ENCODE measurements at places on chromosomes 11 and 22.

- no peak for DNase-seq
These were observed 24.1 kb upstream of the PHOX2A start for GRCh38 chr11:72267956-72268617.

DNA sequence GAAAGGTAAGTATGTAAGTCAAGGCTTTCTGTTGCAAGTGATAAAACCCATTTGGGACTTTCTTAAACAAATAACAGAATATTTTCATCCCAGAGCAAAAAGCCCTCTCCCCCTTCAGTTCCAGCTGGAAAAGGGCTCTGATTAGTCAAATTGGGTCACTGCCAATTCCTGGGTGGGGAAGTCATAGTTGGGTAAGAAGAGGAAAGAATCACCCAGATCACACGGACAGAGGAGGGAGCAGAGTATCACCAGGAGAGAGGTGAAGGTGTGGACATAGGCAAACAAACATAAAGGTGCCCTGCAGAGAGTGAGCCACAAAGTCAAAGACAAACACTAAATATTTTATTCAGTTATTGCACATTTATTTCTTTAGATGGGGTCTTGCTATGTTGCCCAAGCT is 36.3 kb upstream of the SORL1 start:
- no peak for DNase-seq

DNA sequence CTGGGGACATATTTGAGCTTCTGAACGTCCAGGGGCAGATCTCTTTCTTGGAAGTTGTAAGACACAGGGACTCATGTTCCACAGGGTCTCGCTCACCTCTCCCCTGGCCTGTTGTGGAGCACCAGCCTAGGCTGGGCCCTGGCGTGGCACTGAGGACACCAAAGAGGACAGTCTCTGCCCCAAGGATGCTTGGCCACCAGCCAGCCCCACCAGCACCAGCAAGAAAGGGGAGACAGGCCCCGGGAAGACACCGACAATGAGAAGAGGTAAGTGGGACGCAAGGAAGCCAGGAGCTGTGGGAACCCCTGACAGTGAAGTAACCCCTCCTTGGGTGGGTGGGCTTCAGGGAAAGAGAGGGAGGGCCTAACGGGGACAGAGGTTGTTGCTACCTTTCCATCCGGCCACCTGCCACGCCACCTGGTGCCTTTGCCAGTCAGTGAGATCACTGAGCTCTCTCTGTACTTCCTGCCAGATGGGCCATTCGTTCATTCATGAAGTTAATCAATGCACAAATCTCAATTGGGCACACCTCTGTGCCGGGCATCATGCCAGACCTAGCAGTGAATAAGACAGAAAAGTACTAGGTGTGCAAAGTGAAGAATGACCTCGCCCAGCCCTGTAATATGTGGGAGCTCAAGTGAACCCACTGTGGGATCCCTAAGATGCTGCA is 11.1 kb downstream of the APOL5 start:
- no peak for DNase-seq

GRCh38 chr11:118918128-118918685 is 7.5 kb downstream of the BCL9L start:
- no peak for DNase-seq

DNA sequence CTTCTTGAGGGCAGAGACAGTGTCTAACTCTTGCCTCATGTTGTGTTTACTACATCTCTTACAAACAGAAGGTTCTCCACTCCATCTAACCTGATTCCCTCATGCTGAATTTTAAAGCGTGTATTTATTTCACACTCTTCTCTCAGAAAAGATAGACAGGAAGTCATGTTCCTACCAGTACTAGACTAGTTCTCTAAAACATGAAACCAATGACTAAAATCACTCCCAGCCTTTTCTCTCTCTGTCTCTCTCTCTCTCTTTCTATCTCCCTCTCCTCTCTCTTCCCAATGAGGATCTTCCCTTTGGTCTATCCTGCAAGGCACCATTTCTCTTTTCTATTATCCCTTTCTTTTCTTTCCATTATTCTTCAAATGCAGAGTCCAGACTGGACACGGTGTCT is 391.9 kb upstream of the CADM1 start:
- no peak for DNase-seq

GRCh38 chr11:27894552-27894951 is 194.3 kb upstream of the BDNF start:
- no peak for DNase-seq

DNA sequence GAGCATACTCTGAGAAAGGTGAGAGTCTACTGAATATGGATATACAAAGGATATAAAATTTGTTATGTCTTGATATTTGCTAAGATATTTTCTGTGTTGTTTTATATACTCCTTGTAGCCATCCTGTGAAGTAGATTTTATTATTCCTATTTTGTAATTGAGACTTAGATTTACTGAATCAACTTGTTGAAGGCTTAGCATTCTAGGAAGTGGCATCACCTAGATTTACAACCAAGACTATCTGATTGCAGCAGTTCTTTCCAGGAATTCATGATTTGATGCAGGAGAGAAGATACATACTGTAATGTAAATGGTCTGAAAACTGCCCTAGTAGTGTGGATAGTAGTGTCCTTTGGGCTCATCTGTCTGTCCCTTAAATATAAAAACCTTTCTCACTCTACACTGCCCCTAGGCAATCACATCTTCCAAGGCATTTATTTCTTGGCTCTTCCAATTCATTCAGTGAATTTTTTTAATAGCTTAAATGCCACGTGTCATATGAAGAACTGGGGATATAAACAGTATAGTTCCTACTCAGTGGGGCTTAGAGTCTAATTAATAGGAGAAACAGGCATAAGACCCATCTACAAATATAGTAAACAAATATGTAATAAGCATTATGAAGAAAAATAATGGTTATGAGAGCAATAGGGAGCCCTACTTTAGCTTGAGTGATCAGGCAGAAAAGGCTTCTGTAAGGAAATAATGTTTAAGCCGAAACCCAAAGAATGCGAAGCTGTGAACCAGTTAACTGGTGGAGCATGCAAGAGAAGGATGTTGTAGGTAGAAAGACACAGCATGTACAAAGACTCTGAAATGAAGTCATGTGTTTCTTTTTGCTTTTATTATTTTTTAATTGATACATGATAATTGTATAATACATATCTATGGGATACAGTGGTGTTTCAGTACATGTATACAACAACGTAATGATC is 13.6 kb downstream of the IPO7 start:
- DNase-seq: no peak

- no peak for DNase-seq
These were observed 204.6 kb downstream of the DBX1 start for GRCh38 chr11:19955660-19956059.

- DNase-seq: no peak
These were observed 256.3 kb upstream of the ARHGAP20 start for GRCh38 chr11:110968348-110969062.

DNA sequence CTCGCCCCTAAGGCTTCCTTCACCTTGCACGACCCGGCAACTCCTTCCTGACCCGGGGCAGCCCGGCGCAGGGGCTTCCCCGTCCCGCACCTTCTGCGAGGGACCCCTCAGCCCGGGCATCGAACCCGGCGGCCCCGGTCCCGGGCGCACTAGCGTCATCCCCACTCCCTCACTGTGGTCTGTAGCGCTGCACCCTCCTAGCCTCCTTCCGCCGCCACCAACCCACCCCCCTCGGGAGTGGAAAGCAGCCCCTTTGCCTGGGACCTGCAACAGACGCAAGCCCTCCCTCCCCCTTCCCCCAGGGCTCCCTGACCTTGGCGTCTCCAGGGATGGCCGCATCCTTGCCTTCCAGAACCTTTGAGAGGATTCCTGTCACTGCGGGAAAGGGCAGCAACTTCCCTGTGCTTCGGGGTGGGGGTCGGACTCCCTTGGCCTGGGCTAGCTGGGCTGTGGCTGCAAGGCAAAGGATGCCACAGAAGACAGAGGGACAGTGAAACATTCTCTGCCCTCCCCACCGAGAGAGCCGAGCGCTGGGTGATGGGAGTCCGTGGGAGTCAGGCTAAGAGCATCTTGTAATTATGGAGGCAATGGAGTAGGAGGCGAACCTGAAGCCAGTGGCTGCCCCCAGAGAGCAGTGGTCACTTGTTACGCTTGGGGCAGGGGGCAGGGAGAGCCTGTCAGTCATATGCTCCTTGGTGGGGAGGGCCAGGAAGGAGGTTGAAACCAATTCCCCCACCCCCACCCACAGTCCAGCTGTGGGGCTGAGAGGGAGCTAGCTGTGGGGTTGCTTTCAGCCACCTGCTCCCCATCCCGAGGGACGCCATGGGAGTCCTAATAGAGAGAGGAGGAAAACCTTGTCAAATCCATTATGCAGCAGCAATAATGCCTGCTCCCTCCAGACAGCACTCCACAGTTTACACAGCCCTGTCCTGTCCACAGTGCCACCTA is 920 bp downstream of the TMEM132A start:
- DNase-seq: no peak

- DNase-seq: no peak
These were observed 16.2 kb downstream of the ZDHHC24 start for GRCh38 chr11:66529655-66530054.

DNA sequence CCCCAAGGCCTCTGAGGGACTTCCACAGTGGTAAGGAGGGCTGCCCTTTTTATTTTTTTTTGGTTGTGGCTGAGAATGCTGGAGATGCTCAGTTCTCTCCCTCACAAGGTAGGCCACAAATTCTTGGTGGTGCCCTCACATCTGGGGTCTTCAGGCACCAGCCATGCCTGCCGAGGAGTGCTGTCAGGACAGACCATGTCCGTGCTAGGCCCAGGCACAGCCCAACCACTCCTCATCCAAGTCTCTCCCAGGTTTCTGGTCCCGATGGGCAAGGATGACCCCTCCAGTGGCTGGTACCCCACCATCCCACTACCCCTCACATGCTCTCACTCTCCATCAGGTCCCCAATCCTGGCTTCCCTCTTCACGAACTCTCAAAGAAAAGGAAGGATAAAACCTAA is 4.2 kb downstream of the THY1 start:
- DNase-seq: no peak

GRCh38 chr11:94650756-94651155 is 83.6 kb downstream of the PIWIL4 start:
- no peak for DNase-seq

GRCh38 chr11:46020084-46020599 is 97.7 kb downstream of the LARGE2 start:
- no peak for DNase-seq

- no peak for DNase-seq
These were observed 2.4 kb downstream of the ATF4 start for GRCh38 chr22:39522567-39523300.

All from naive thymus-derived CD4-positive, alpha-beta T cell (primary cell).